ENCODE measurements at places on chromosomes 16 and 17.

DNA sequence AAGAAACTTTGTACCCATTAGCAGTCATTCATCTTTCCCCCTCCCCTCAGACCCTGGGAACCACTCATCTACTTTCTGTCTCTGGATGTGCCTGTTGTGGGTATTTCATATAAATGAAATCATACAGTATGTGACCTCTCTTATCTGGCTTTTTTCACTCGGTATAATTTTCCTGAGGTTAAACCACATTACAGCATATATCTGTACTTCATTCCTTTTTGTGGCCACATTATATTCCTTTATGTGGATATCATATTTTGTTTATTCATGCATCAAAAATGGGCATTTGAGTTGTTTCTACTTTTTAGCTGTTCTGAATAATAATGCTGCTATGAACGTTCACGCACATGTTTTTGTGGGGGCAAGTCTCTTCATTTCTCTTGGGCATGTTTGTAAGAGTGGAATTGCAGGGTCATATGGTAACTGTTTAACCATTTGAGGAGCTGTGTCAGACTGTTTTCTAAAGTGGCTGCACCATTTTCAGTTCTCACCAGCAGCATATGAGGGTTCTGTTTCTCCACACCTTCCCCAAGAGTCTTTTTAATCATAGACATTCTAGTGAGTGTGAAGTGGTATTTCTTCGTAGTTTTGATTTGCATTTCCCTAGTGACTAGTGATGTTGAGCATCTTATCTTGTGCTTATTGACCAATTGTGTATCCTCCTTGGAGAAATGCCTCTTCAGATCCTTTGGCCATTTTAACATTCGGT lies 3.8 kb downstream of the SNX29 start:
- DNase-seq: no peak

DNA sequence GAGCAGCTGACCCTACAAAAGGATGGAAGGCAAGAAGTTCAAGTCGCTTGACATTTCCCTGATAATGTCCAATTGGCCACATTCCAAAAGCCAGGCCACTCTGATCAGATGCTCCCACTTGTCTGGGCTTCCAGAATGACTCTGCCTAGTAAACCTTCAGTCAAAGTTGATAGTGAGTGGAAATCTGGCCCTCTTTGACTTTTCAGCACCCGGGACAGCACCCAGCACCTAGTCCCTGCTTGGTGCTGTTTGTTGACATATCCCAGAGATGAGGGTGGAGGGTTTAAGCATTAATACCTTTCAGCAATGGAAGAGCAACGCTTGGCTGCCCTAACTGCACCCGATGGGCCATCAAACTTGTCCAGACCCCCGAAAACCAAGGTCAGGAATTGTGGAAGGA lies 131.3 kb downstream of the AIPL1 start:
- DNase-seq: peak; percentile 58

GRCh38 chr16:73058221-73058615 lies 10.3 kb upstream of the ZFHX3 start:
- DNase-seq: no peak

DNA sequence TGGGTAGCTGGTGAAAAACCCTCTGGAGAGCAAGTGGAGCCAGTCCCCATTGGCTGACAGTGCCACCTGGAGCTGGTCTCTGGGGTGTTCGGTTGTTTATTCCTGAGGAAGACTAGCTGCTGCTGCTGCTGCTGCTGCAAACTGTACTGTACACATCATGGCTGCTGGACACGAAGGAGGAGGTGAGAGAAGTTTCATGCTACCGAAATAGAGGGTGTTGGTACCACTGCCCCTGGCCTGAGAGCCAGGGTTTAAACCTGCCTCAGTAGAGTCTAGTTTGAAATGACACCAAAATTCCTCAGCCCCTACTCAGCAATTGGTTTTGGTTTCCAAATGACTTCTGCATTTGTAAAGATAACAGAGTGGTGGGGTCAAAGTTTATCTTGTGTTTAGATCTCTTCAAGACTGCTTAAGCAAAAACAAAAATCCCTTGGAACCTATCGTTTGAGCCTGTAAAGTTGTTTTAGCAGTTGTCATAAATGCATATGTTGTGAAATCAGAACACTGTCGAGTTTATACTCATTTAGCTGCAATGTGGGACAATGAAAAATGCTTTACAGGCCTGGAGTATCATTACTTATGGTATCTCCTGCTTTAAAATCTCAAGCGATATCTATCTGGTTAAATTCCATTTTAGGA lies 40.8 kb downstream of the CYB5B start:
- DNase-seq: no peak

DNA sequence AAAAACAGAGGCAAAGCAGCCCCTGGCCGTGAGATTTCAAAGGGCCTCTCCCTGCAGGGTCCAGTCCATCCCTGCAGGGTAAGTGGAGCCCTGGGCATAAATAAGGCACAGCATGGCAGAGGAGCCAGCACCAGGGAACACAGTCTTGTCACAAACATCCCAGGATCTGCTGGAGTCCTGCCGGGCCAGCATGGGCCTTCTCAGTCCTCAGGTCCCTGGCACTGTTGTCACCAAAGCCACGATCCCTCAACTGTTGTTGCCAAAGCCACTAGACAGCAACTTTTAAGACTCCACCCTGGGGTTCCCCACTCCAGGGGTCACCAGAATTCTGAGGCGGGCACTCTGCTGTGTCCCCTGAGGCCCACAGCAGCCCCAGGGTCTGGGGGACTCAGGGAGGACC lies 47.8 kb upstream of the BAHCC1 start:
- no peak for DNase-seq

DNA sequence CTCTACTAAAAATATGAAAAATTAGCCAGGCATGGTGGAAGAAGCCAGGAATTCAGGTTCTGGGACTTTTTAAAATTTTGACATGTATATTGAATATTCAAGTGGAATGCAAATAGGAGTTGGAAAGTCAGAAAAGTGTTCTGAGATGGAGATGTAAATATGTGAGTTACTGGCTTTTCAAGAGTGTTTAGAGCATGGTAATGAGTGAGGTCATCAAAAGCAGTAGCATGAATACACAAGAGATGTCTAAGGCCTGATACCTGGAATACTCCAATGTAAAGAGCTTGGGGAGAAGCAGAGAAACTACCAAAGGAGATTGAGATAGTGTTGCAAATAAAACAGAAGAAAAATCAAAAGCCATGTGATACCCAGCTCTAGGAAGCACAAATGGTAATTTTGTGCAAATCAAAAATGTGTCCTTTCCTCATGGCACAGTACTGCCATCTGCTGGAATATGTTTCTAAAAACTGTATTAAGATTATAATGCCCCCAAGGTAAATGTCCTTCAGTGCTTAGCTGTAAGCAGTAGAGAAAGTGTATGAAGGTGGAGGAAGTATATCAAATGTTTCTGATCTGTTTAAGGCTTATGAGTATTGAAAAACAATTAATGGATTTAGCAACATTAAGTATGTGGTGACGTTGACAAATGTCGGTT lies 908.4 kb downstream of the KCNJ18 start:
- peak; percentile 85 for DNase-seq
